ENCODE measurements at places on chromosomes 16 and 17.

DNA sequence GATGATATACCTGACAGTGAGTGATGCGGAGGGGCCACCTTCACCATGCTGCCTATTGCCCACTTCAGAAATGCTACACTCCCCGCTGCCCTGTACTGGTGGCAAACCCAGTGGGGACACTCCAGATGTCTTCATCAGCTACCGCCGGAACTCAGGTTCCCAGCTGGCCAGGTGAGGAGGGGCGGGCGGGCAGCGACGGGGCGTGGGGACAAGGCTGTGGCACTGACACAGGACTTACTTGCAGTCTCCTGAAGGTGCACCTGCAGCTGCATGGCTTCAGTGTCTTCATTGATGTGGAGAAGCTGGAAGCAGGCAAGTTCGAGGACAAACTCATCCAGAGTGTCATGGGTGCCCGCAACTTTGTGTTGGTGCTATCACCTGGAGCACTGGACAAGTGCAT is 16.6 kb downstream of the SARM1 start:
- no peak for DNase-seq

DNA sequence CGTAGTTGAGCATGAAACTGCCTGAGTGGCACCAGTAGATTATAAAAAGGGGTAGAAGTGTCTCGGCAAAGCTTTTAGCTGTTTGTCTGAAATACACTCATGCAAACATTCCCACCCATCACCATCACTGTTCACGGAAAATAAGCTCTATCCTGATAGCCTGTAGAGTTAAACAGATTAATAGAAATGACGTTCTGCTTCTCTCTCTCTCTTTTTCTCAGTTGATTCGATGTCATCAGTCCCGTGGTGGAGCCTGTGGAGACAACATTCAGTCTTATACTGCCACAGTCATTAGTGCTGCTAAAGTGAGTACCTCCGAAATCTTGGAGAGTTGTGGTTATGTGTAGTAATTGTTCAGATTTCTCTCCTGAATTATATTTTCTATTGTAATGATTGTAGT is 224.7 kb downstream of the BCAS3 start:
- DNase-seq: no peak

DNA sequence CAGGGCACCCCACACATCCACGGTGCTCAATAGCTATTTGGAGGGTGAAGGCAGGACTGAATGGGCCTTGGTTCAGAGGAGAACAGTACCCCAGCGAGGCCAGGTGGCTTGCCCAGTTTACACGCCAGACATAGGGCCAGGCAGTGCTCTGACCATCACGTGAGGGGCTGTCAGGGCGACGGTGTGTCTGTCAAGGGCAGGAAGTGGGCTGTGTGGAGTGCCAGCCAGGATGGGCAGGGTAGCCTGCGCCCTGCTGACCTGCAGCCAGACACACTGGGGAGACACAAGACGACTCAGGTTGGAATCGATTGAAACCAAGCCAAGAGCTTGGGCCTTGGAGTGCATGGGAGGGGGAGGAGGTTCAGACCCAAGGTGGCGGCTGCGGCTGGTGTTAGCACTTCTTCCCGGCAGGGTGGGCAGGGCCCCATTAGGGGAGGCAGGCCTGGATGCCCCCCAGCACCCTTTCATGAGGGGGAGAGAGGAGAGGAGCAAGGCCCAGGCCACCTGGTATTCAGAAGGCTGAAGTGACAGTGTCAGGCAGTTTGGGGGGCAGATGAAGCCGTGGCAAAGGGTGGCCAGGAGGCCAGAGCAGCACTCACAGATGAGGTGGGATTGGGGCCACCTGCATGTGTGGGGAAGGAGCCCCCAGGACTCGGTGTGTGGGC is 68.2 kb downstream of the SREBF1 start:
- DNase-seq: no peak

DNA sequence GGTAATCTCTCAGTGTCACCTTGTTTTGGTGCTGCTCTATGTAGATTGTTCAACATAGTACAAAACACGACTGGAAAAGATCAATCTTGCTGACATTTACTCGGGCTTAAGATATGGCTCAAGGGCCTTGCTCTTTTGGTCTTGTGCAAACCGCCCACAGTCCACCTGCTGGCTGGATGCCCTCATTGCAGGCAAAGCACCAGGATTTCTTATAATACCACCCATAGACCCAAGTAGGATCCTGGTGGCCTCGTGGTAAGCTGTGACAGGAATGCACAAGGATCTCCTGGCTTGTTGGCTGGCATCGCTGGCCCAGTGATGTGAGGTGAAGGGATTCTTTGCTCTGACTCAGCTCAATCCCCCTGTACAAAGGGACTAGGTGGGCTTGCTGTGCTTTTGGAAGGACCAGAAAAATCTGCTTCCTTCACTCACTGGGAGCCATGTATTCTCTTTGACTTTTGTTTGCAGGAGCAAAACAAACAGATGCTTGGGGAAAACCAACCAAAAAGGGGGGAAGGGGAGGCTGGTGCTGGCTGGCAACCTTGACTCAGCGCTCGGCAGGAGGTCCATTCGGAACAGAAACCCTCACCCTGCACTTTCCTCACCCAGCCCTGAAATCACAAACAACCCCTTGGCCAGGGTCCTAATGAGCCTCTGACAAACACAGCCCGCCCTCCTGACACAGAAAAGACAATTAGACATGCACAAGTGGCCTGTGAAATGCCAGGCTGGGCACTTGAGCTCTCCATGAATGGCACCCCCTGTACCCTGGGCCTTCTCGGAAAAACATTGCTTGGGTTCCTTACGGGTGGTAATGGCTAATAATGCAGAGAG is 36.6 kb upstream of the MED9 start:
- no peak for DNase-seq

Data from GDM1 (cell line).